ENCODE measurements at places on chromosomes 12 and 14.

GRCh38 chr12:11545484-11546330, 103.8 kb upstream of the ETV6 start:
- no peak for DNase-seq

DNA sequence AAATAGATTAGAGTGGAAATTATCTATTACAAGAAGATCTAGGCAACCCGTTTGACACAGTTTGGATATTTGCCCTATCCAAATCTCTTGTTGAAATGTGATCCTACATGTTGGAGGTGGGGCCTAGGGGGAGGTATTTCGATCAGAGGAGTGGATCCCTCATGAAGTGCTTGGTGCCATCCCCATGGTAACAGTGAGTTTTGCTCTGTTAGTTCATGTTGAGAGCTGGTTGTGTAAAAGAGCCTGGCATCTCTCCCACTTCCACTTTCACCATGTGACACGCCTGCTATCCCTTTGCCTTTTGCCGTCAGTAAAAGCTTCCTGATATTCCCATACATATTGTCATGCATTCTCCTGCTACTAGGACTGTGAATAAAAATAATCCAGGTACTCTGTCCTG, 66.4 kb upstream of the FLRT2 start:
- DNase-seq: no peak

DNA sequence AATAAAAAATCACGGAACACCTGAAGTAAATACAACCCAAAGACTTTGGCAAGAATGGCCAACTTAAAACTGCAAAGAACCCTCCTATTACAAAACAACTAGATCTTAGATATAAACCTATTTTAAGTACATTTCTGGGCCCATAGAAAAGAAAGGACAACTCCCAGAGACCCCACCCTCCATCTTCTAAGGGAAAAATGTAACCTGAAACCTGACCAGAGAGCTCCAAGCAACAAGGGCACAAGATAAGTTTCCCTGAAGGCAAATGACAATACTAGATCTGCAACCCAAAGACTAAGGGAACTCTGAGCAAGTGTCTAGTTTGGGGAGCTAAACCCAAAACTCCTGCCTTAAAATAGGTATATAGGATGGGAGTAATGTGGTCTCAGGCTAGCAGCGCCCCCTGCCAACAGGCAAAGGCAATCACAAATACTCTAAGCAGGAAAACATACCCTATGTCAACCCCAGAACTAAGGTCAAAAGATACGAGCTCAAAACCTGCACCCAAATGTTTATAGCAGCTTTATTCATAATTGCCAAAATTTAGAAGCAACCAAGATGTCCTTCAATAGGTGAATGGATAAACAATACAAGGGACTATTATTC, 218.9 kb downstream of the ITPR2 start:
- DNase-seq: no peak

- DNase-seq: no peak
These were observed 183.8 kb upstream of the LHX5 start for GRCh38 chr12:113655479-113655878.
